ENCODE measurements at places on chromosomes 7 and 10. TPM values are rescaled to one million over a fixed set of nuclear protein-coding genes. Genes with fewer than 3 reads are reported as not detected.

DNA sequence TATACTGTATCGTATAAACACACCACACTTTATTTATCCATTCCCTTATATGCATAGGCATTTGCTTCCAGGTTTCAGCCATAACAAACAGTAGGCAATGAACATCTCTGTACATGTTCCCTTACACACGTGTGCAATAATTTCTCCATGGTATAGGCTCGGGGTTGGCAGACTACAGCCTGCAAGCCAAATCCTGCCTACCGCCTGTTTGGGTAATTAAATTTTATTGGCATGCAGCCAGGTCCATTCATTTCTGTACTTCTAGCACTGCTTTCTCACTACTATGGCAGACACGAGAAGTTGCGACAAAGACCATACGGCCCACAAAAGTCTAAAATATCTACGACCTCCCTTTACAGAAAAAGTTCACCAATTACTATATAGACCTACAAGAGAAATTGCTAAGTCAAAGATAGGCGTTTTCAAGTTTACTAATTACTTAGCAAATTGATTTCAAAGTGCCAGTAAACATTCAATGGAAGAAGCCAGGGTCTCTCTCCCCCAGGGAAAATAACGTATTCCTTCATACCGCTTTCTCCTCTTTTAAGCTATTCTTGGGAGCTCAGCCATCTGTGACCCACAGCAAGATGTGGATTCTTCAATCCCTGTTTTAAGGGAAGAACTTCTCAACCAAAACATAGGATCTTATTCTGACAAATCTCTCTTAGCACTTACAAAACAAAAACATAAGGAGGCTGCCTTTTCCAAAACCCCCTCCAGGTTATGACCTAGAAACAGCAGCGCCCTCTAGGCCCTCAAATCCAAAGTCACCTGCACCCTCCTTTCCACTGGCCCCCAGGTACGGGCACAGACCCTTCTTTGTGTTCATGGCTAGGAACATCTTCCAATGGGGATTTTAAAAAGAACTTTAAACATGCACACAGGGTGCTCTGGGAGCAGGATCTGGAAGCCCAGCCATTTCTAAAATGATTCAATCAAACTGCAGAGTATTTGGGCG lies 100.5 kb downstream of the FGFR2 start:
- DNase-seq: peak; percentile 1

GRCh38 chr10:34400075-34400474 lies 415.0 kb downstream of the PARD3 start:
- no peak for DNase-seq

DNA sequence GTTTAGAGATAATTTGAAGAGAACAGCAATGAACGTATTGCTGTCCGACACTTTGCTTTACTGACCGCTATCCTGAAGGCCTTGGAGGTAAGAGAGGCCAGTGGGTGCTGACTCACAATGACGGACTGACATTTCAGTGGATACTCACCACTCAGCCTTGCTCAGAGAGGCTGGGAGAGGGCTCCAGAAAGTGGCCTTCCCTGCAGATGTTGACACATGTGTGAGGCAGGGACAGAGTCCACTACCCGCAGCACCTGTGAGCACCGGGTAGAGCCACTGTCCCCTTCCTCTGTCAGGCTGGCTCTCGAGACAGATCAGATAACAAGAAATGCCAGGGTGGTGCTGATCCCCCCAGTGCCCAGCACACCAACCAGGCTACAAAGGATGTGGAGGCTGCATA lies 75.0 kb downstream of the GPR26 start:
- no peak for DNase-seq

DNA sequence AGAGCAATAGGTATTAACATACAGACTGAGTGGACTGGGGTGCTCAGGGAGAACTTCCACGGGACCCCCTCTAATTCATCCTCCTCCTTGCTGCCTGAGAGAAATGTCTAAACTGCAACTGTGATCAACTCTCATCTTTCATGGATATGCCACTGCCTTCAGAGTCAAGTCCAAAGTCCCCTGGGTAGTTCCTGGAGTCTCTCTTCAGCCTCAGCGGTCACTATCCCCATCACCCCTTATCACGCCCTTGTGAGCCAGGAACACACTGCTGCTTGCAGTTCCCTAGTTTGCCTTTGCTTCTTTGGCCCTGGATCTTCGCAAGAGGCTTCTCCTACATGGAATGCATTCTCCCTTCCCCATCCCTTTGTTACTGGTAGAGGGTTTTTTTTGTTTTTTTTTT lies 58.7 kb upstream of the AUTS2 start:
- DNase-seq: no peak

- no peak for DNase-seq
Measured at GRCh38 chr10:29688230-29688661, 53.5 kb upstream of the SVIL start.

DNA sequence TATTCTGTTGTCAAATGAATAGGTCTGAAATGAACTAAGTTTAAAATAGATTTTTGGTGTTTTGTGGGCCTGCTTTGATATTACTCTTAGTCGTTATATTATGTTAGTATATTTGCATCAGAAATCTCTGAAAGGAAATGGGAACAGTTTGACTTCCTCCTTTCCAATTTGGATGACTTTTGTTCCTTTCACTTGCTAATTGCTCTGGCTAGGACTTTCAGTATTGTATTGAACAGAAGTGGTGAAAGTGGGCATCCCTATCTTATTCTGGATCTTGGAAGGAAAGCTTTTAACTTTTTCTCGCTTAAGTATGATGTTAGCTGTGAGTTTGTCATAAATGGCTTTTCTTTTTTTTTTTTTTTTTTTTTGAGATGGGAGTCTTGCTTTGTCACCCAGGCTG lies 273.6 kb upstream of the DKK1 start:
- no peak for DNase-seq

GRCh38 chr7:70568674-70569334 lies 563.1 kb upstream of the GALNT17 start:
- no peak for DNase-seq

GRCh38 chr7:151905766-151906165 lies 28.9 kb upstream of the PRKAG2 start:
- DNase-seq: no peak

- no peak for DNase-seq
Measured at GRCh38 chr10:86113983-86114382, 252.6 kb downstream of the GRID1 start.

DNA sequence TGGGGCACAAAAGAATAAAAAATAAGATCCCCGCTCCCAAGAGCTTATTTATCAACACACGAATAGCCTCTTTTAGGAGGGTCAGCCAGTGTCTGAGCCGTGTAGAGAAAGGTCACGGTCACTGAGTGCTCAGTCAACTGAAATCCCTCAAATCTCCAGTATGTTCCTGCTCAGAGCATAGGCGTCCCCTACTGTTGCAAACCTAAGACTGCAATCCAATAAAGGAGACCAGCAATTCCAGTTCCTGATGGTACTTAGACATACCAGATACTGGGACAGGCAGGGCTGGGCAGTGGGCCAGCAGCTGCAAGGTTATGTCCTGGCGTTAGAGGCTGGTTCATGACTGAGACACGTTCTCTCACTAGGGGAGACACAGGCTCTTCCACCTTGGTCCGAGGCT lies 93.6 kb downstream of the CACNB2 start:
- DNase-seq: no peak

- DNase-seq: no peak
Measured at GRCh38 chr7:116145245-116145852, 65.0 kb upstream of the TES start.

DNA sequence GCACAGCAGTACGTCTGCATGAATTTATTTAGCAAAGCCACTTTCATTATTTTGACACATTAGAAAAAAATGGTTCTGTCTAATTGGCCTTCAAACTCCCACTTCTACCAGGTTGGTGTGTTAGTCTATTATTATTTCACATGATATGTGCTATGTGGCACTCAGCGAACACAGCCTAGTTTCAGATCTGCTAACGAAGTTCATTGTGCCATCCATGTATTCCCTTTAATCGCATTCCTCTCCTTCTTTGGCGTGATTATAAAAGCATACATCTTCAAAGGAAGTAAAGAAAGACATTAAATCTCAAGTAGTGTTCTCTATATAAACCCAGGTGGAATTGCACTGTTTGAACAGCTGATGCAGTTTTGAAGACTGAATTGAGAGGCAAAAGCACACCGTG lies 96.4 kb upstream of the CACNA2D1 start:
- no peak for DNase-seq

- no peak for DNase-seq
Measured at GRCh38 chr7:122457325-122457724, 152.8 kb upstream of the FEZF1 start.

- DNase-seq: no peak
Measured at GRCh38 chr7:135098391-135098790, 49.5 kb upstream of the TMEM140 start.

GRCh38 chr7:5116359-5116758 lies 70.7 kb downstream of the RBAK start:
- DNase-seq: no peak

- DNase-seq: no peak
Measured at GRCh38 chr10:124961248-124961570, 19.3 kb downstream of the ZRANB1 start.

- DNase-seq: no peak
Measured at GRCh38 chr7:147436718-147437117, 1153.8 kb upstream of the C7orf33 start.

- peak; percentile 63 for DNase-seq
Measured at GRCh38 chr7:80450621-80451308, 61.1 kb downstream of the GNAT3 start.

- DNase-seq: no peak
Measured at GRCh38 chr7:70301673-70302185, 703.5 kb downstream of the AUTS2 start.

DNA sequence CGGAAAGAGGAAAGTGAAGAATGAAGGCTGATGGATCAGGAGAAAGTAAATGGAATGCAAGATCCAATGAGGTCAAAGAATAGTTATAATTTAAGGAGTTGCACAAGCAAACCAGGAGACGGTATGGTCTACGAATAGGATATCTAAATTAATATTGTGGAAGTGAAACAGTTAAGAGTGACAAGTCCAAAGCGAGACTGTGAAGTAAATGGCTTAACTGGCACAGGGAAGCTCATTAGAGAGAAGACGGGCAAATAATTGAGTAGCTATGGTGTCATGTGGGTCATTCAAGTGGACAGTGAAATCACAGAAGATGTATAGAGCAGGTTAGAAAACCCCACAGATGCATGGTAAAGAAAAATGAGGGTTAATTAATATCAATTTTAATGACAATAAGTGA lies 3.2 kb downstream of the CYP51A1 start:
- DNase-seq: no peak

DNA sequence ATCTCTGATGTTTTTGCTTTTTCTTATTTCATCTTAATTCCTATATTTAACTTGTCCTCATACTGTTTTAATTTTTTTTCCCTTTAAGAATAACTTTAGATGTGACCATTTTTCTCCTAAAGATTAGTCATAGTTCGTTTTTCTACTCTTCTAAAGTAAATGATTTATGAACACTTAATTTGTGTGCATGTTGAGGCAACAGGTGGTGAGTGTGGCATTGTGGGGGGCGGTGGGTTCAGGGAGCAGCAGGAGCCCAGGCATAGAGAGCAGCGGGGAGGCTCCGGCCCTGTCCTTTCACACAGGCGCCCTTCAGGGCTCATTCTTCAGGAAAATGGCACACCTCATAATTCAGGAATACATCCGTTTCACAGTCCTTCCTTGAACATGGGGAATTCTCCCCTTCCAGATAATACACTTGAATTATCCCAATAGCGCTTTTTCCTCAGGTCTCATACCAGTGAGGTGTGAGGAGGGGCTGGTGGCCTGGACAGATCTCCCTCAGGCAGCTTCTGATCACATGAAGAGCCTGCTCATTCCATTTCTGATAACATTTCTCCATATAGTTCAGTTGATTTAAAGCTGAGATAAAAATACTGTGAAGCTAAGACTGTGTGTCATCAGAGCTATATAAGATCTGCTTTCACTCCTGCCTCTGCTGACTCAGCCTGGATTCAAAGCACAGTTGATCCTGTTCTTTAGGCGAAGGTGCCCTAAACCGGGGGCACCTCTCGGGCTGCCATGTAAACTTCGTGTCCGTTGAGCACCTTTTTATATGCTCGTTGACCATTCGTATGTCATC lies 40.2 kb downstream of the CUL1 start:
- no peak for DNase-seq

Gene GIMAP6
- not detected for total RNA-seq

Gene ADARB2
- not detected for total RNA-seq

Gene TSPAN15
- 103 TPM for total RNA-seq

Gene GPR15LG
- total RNA-seq: not detected

Gene RELN
- not detected for total RNA-seq

Gene LFNG
- 85.6 TPM for total RNA-seq

All from HT-29 (cell line).